GM10248 (cell line): ENCODE measurements at places on chromosomes 16 and 17.
A peak's percentile ranks its signal among the peaks of the same experiment; 100 is the strongest.

DNA sequence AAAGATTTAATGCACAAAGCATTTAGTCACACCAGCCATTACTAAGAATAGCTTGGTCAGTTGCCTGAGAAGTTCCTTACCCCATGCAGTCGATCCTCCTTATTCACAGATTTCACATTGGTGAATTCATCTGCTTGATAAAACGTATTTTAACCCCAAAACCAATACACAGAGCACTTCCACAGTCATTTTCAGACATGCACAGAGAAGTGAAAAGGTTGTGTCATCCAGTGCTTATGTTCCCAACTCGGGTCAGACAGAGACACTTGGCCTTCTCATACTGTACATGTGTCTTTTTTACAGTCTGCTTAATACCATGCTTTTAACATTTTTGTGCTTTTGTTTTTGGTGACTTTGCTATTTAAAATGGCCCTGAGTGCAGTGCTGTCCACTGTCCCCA lies 219.7 kb downstream of the SPECC1 start:
- DNase-seq: no peak

DNA sequence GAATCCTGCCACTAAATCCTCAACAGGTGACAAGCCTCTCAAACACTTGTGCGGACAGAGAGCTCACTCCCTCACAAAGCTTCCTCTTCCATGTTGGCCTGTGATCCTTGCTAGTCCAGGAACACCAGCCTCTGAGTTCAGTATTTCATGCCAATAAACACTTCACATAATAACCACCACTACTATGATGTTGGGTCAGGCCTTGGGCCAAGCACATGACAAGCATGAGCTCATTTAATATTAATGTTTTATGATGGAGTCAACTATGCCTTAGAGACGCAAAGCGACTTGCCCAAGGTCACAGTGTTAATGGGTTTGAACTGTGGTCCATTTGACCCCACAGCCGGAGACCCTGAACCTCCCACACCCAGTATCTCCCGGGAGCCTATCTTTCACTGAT lies 129.1 kb downstream of the GAS7 start:
- no peak for DNase-seq

DNA sequence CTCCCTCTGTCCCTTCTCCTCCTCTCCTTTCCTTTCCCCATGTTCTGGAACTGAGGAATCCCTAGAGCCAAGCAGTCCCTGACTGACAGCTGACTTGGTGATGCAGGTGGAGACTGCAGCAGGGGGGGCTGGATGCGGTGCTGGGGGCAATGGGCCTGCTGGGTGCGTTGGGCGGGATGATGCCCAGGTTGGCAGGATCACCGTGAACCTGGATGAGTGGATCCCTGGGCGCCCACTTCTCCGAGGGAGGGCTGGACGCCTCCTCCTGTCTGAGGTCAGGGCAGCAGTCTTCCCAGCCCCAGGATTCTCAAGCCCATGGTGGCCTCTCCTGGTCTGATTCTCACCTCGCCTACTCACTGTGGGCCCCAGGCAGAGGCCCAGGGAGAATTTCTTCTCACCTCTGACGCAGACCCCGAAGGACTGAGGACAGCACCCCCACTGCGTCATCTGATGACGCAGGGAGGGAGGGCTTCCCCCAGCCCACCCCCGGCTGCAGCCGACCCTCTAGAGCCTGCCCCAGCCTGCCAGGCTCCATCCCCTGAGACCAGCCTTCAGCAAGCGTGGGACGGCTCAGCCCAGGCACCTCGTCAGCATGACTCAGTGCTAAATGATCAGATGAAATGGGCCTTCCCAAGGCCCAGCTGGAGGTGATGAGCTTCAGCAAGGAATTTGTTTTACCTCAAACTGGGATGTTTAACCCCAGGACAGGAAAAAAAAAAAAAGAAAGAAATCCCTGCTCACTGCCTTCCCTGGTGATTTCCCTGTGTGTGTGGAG lies 188.0 kb upstream of the TNRC6C start:
- no peak for DNase-seq

GRCh38 chr17:64006361-64007088 lies 8.4 kb downstream of the PRR29 start:
- DNase-seq: peak; percentile 10

GRCh38 chr16:5928476-5929065 lies 831.0 kb upstream of the EEF2KMT start:
- DNase-seq: no peak

GRCh38 chr17:57286399-57287105 lies 30.2 kb downstream of the MSI2 start:
- no peak for DNase-seq
